Transverse colon (tissue), 4 donors: ENCODE measurements at places on chromosomes 4 and X. TPM values are rescaled to one million over a fixed set of nuclear protein-coding genes. Genes with fewer than 3 reads are reported as not detected.

Gene PROM1
- 35.2 TPM for total RNA-seq

- peak overlapping the region; percentile 30 for H3K4me3 ChIP-seq
- DNase-seq = no peak
- H3K27ac ChIP-seq = no peak overlapping the region
- H3K27me3 ChIP-seq = peaks cover 21% of the 10 kb centered on the region
- H3K36me3 ChIP-seq = no peaks in the 10 kb centered on the region
- H3K4me1 ChIP-seq = no peaks in the 10 kb centered on the region
Measured at GRCh38 chr4:6308899-6309643, 39.4 kb downstream of the WFS1 start.

- no peaks in the 10 kb centered on the region for H3K36me3 ChIP-seq
- no peak overlapping the region for H3K4me3 ChIP-seq
- no peaks in the 10 kb centered on the region for H3K27me3 ChIP-seq
- H3K27ac ChIP-seq = no peak overlapping the region
- no peak for DNase-seq
Measured at GRCh38 chr4:77453911-77454310, 151.7 kb upstream of the CXCL13 start.

DNA sequence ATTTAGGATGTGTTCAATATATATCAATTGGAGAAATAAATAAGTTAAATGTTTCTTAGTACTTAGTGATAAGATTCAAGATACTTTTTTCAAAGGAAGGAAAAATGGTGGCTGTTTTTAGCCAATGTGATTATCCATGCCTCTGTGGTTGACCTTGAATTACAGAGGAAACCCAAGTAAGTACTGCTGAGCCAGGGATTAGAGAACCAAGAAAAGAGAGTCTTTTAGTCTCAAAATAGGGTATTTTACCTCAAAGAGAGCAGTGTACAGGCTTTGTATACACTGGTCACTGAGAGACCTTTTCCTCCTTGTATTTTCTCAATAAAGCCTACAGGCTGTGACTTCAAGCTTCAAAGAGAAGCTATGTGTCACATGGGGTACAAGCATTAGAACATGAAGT lies 1075.3 kb downstream of the ADGRL3 start:
- no peak overlapping the region for H3K27ac ChIP-seq
- no peak for DNase-seq
- no peaks in the 10 kb centered on the region for H3K4me1 ChIP-seq
- no peaks in the 10 kb centered on the region for H3K36me3 ChIP-seq
- no peaks in the 10 kb centered on the region for H3K27me3 ChIP-seq

GRCh38 chr4:42655921-42656678 lies 805 bp downstream of the ATP8A1 start:
- H3K27me3 ChIP-seq = no peaks in the 10 kb centered on the region
- H3K27ac ChIP-seq = peak overlapping the region; percentile 92
- peak overlapping the region; percentile 87 for H3K4me3 ChIP-seq
- H3K4me1 ChIP-seq = peaks cover 16% of the 10 kb centered on the region
- peak; percentile 65 for DNase-seq

- no peaks in the 10 kb centered on the region for H3K36me3 ChIP-seq
- no peak for DNase-seq
- H3K4me3 ChIP-seq = no peak overlapping the region
- no peaks in the 10 kb centered on the region for H3K27me3 ChIP-seq
Measured at GRCh38 chrX:153416781-153417450, 5.6 kb downstream of the ZFP92 start.

Gene VGLL1
- total RNA-seq = not detected

GRCh38 chrX:40573763-40574162 lies 7.0 kb upstream of the ATP6AP2 start:
- no peaks in the 10 kb centered on the region for H3K27me3 ChIP-seq
- no peak overlapping the region for H3K4me3 ChIP-seq
- no peak overlapping the region for H3K27ac ChIP-seq
- no peaks in the 10 kb centered on the region for H3K36me3 ChIP-seq

DNA sequence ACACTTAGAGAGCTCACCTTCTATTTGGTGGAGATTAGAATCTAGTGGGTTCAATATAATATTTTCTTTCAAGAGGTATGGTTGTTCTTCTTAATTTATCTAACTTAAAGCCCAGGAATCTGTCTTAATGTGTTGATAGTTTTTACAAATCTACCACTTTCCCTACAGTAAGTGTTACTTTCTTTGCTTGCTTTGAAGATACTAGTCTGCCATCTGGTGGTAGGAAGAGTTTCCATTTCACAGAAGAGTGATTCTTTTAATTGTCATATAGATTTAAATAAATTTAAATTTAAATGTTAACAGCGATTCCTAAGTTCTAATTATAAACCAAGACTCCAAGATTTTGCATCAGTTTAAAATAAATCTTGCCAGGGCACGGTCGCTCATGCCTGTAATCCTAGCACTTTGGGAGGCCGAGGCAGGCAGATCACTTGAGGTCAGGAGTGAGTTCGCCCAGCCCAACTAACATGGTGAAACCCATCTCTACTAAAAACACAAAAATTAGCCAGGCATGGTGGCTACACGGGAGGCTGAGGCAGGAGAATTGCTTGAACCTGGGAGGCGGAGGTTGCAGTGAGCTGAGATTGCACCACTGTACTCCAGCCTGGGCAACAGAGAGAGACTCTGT lies 43.5 kb downstream of the NUDT9 start:
- DNase-seq = no peak
- no peak overlapping the region for H3K27ac ChIP-seq
- H3K36me3 ChIP-seq = no peaks in the 10 kb centered on the region
- no peaks in the 10 kb centered on the region for H3K27me3 ChIP-seq

GRCh38 chrX:71282514-71283402 lies 677 bp upstream of the NONO start:
- H3K4me1 ChIP-seq = no peaks in the 10 kb centered on the region
- peak overlapping the region; percentile 93 for H3K27ac ChIP-seq
- H3K36me3 ChIP-seq = no peaks in the 10 kb centered on the region

Gene PFKFB1
- 0.55 TPM for total RNA-seq

DNA sequence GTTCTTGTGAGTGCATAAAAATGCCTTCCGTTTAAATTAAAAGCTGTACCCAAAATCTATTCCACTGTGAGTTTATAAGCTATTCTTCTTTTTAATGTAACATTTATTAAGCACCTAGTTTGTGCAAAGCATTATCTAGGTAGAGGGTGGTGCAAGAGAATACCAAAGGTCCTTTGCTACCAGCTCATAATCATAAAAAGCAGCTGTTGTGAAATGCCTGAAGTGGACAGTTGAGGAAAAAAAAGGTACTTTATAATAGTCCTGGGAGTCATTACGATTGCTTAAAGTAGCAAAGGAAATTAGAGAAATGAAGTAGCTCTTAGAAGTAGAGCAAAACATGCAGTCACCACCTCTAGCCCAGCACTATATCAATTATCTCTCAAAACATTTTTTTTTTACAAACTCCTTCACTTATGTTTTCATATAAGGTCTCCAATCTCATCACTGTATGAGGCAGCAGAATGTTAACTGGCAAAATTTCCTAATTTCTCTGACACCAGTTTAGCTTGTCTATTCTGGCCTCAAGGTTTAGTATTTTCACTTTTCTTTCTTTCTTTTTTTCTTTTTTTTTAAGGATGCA lies 2.1 kb downstream of the MBNL3 start:
- no peak overlapping the region for H3K4me3 ChIP-seq
- H3K36me3 ChIP-seq = no peaks in the 10 kb centered on the region
- peaks cover 3% of the 10 kb centered on the region for H3K4me1 ChIP-seq
- H3K27ac ChIP-seq = no peak overlapping the region
- no peak for DNase-seq

- no peaks in the 10 kb centered on the region for H3K36me3 ChIP-seq
- DNase-seq = no peak
- no peak overlapping the region for H3K27ac ChIP-seq
- no peak overlapping the region for H3K4me3 ChIP-seq
Measured at GRCh38 chrX:38178396-38178795, 42.3 kb downstream of the SRPX start.

Gene ZC4H2
- 13.7 TPM for total RNA-seq

- DNase-seq = no peak
- no peak overlapping the region for H3K27ac ChIP-seq
- no peak overlapping the region for H3K4me3 ChIP-seq
- no peaks in the 10 kb centered on the region for H3K4me1 ChIP-seq
Measured at GRCh38 chr4:122377352-122377751, 1.5 kb upstream of the ADAD1 start.

DNA sequence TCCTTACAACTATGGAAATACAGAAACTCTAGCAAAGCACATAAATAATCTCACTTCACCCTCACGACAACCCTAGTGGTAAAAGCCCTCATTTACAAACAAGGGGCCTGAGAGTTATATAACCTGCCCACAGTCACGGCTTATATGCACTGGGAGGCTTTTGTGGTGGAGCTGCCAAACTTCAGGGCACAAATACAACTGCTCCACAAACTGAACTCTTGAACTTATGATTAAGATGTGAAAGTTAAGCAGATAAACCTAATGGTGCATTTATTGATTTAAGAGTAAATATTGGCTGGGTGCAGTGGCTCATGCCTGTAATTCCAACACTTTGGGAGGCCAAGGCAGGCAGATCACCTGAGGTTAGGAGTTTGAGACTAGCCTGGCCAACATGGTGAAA lies 19.0 kb downstream of the SLC2A9 start:
- no peak overlapping the region for H3K4me3 ChIP-seq
- DNase-seq = no peak
- no peaks in the 10 kb centered on the region for H3K36me3 ChIP-seq
- H3K4me1 ChIP-seq = peaks cover 40% of the 10 kb centered on the region

DNA sequence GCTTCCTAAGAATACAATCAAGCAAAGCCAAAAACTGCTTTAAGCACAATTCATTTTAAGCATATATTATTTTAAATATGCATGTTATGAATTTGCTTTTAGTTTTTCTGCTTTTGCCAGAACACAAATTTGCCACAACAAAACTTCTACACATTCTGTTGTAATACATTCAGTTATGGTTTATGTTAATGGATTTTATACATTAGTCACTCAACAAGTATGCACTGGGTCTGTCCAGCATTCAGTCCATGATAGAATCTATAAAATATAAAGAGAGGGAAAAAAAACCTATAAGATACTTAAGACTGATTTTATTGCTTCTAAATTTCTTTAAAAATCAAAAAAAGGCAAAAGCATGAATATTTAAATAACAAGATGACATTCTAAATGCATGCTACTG lies 22.2 kb downstream of the IQCM start:
- H3K4me3 ChIP-seq = no peak overlapping the region
- H3K36me3 ChIP-seq = no peaks in the 10 kb centered on the region
- no peak for DNase-seq

Gene DKK2
- not detected for total RNA-seq

DNA sequence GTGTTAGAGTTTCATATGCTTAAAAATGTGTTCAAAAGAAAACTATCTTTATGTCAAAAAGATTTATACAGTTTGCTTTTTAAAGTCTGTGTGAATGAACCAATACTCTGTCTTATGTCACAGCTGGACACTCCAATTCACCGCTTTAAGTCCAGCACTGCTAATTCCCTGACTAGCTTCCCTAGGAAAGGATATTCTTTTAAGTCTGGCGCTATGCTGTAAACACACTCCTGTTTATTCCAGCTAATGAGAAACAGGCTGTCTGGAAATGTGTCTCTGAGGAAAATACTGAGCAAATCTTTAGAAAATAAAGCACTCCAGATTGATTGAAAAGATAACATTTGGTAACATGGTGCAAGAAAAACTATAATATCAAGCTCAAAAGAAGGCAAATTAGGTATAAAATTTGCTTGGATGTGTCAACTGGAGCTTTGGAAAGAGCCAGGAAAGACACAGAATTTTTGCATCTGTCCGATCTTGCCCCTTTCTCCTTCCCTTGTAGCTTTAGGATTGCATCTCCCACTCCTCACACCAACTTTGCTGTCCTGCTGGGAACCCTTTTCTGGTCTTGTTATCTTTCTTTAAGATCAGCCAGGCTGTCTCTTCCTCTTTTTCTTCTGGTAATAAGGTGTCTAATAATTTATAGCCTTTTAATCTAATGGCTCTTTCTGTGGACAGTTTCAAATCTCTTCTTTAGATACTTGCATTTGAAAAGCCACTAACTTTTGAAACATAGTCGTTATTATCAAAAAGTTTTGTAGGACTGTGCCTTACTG lies 40.9 kb upstream of the VEGFC start:
- no peak overlapping the region for H3K27ac ChIP-seq
- H3K4me1 ChIP-seq = no peaks in the 10 kb centered on the region
- no peak for DNase-seq
- H3K36me3 ChIP-seq = no peaks in the 10 kb centered on the region
- H3K4me3 ChIP-seq = no peak overlapping the region

GRCh38 chr4:723751-724530 lies 18.3 kb downstream of the PCGF3 start:
- no peak overlapping the region for H3K4me3 ChIP-seq
- peaks cover 38% of the 10 kb centered on the region for H3K4me1 ChIP-seq
- H3K27me3 ChIP-seq = no peaks in the 10 kb centered on the region
- peak; percentile 70 for DNase-seq
- peak overlapping the region; percentile 67 for H3K27ac ChIP-seq
- no peaks in the 10 kb centered on the region for H3K36me3 ChIP-seq

Gene LAGE3
- 28.4 TPM for total RNA-seq

GRCh38 chr4:184787766-184788503 lies 37.8 kb downstream of the ACSL1 start:
- H3K36me3 ChIP-seq = no peaks in the 10 kb centered on the region
- H3K27me3 ChIP-seq = no peaks in the 10 kb centered on the region
- no peak overlapping the region for H3K4me3 ChIP-seq

Gene AVPR2
- total RNA-seq = 72.2 TPM

DNA sequence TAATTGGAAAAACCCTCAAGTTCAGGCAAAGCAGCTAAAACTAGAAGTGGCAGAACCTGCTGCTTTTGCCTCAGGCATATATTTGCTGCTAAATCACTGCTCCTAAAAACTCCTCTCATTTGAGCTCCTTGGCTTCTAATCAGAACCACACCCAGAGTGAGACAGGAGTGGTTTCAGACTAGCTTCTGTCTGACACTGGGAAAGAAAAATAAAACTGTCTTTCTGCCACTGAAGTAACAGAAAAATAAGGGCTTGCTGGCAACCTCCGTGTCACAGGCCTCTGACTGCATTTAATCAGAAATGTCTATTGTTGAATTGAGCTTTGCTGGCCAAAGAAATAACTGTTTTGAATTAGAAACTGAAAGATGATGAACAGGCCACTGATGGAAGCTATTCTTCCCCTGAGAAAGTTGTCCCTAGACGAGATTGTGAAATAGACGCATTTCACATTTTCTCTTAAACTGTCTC lies 52.1 kb upstream of the RAP2C start:
- no peak overlapping the region for H3K27ac ChIP-seq
- no peak overlapping the region for H3K4me3 ChIP-seq
- no peaks in the 10 kb centered on the region for H3K4me1 ChIP-seq
- no peak for DNase-seq
